Stimulated activated naive CD4-positive, alpha-beta T cell (primary cell): ENCODE measurements at places on chromosomes 5 and 9.

- no peak for DNase-seq
These were observed 206.5 kb downstream of the DAB2IP start for GRCh38 chr9:121857928-121858327.

DNA sequence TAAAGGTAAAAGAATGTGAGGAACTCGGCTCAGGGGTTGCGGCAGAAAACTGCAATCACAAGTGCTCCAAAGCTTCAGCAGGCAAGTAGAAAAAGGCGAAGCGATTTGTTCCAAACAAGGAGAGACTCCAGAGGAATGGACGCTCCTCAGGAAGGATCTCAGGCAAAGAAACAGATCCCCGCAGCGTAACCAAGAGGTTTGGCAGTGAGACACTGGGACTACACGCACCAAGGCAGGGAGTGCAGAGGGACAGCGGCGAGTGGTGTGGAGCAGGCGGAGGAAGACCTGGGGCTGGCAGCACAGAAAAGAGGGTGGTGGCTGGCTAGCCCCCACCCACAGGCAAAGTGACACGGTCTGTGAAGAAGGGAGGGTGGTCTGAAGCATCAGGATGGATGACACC is 54.7 kb upstream of the GOLPH3 start:
- DNase-seq: no peak

GRCh38 chr5:27462936-27463335 is 424.6 kb upstream of the CDH9 start:
- no peak for DNase-seq

DNA sequence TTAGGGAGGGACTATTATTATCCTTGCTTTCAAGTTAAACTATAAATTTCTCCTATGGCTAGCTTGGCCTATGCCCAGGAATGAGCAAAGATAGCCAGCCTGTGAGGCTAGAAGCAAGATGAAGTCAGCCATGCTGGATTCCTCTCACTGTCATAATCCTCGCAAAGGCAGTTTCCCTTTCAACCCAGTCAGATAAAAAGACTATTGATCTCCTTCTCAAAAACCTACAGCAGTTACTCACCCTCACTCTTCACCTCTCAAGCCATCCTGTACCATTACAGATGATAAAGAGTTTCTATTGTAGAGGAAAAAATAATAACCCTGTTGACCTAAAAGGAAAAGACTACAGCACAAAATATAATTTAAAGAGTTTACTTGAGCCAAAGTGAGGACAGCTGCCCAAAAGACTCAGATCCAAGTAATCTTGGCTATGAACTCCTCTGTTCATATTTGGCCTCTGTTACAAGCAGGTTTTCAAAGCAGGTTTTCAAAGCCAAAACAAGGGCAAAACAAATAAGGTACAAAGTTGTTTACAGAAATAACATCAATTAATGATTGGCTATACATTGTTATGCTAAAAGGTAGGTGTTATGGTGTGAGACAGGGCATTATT is 41.7 kb downstream of the KCNV2 start:
- DNase-seq: no peak

DNA sequence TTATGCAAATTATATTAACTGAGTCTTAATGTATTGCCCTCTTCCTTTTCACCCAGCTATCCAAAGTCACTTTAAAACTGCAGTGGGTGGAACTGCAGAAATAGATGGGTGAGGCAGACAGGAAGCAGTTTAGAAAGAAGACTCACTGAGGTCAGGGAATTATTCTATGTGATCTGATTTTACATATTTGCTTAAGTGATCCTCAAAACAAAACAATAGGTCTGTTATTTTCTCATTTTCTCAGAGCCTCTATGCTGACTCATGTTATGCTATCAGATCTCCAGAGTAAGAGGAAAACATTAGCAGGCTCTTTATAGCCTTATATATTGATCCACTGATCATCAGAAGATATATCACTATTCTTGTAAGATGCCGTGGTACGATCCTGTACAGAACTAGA is 63.5 kb downstream of the MRPS27 start:
- no peak for DNase-seq

- no peak for DNase-seq
These were observed 150.2 kb downstream of the TRIM32 start for GRCh38 chr9:116837018-116837989.

DNA sequence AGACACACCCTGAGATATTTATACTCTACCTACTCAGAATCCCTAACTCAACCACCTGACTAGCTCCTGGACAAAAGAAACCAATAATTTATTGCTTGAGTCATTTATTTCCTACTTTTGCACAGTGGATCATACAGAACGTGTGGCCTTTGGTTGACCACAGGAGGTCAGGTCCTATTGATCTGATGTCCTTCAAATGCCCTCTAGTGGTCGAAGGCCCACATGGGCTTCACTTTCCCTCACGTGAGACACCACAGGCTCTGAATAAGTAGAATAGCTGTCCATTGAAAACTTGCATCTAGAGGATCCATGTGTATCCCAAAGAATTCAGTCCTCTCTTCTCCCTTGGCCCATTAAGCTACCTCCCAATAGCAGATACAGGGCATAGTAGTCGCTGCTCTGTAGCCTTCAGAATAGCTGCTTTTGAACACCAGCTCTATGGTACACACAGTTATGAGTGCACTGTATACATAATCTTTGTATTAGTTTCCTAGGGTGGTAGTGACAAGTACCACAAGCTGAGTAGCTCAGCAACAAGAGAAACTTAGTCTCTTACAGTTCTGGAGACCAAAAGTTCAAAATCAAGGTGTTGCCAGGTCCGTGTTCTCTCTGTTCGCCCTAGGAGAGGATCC is 177.6 kb upstream of the SMARCA2 start:
- no peak for DNase-seq
